ENCODE measurements at places on chromosomes 3 and 15.

- no peak for DNase-seq
Measured at GRCh38 chr3:95168526-95168925, 1105.7 kb downstream of the NSUN3 start.

DNA sequence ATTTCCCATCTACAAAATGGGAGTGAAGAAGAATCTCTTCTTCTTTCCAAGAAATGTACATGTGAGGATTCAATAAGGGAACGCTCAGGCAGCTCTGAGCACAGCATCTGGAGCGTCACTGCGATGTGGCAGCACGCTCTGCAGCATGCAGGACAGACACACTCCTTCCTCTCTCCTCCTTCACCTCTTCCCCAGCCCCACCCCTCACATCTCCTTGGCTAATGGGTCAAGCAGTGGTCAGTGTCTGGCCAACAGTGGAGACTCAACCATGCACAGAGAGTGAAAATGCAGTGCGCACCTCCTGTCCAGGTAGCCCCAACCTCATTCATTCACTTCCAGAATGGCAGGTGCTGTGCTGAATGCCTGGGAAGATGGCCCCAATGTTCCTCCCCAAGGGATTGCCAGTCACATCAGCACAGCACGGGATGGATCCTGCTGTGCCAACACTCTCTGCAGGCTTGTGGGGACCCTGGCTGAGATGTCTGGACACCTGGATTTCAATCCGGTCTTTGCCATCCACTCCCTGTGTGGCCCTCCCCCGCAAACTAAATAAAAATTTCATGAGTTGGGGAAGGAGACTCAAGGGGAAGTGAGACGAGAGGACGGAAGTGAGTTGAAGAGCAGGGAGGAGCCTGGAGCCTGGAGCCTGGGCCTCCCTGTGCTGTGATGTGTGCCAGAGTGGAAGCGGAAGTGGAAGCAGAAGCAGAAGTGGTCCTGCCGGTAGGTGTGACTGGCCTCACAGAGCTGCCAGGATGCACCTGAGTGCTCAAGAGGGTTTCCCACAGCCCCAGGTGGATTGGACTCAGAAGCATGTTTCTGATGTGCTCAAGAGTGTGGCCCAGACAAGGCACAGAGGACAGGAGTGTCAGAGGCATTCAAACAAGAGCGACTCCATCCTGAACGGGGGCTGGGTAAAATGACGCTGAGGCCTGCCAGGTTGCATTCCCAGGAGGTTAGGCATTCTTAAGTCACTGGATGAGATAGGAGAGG, 163.9 kb downstream of the SMAD6 start:
- DNase-seq = no peak

DNA sequence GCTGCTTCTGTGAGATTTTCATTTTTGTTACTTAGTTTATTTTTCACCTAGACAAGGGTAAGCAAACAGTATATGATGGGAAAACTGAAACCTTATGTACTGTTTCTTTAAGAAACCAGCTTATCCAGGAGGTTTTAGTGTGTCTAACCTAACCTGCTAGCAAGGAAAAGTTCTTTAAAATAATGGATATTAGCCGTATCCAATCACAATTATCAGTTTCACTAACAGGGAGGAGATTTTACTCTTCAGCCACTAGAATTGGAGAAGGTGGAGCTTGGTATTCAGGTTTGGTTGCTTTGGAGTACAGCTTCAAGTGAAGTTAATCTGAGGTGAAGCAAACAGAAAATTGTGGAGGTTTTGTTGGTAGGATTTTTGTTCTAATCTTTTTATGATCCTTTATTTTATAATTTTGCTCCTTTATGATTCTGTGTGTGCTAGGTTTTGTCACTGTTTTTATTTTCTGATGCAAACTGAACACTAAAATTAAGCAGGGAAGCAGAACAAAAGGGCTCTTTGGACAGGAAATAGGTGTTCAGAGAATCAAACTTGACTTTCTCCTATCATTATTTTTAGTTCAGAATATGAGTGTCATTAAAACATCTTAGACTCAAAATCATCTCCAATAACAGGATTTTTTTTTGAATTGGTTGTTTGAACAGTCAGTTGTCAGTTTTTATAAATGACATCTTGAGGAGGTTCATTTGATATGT, 13.0 kb downstream of the ZFAND6 start:
- peak; percentile 80 for DNase-seq

DNA sequence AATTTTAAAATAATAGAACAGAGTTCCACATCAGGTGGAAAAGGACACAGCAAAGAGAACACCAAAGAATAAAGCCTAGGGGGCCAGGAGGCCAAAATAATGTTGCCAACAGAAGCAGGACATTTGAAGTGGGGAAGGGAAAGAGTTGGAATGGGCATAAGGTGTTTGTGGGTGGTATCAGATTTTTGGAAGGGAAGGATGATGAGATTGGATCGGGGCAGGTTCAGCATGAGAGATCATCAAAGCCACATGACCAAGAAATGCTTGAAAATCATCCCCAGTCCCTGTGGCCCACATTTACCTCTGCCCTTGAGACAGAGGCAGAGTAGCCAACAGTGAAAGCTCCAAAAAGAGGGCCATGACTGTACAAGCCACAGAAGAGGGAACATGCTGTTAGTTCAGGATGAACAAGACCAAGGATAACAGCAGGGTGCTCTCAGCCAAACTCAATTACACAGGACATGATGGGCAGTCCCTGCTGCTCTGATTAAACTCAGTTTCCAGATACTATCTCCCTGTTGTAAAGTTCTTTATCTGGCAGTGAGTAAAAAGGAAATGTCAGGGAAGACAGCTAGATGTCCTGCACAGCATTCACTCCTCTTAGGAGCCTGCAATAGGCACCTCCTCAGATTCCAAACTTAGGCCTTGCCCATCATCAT, 32.5 kb downstream of the RAB27A start:
- no peak for DNase-seq

GRCh38 chr3:142888481-142889211, at the start of gene PCOLCE2:
PCOLCE2 (minus strand) TSS chr3:142889083; CDS start chr3:142888896, 187 bp downstream.
- peak; percentile 66 for DNase-seq

DNA sequence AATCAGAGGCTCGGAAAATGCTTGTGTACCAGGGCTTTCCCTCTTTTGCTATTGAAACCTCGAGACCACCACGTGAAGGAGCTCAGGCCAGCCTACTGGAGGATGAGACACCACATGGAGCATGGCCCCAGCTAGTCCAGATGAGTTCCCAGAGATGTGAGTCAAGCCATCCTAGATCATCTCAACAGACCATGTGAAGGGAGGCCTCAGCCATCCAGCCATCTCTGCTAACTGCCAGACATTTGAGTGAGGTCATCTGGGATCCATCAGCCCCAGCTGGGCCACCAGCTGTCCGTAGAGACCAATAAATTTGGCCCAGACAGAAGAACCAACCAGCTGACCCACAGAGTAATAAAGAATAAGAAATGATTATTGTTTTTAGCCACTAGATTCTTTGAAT, 62.8 kb upstream of the PROK2 start:
- no peak for DNase-seq

DNA sequence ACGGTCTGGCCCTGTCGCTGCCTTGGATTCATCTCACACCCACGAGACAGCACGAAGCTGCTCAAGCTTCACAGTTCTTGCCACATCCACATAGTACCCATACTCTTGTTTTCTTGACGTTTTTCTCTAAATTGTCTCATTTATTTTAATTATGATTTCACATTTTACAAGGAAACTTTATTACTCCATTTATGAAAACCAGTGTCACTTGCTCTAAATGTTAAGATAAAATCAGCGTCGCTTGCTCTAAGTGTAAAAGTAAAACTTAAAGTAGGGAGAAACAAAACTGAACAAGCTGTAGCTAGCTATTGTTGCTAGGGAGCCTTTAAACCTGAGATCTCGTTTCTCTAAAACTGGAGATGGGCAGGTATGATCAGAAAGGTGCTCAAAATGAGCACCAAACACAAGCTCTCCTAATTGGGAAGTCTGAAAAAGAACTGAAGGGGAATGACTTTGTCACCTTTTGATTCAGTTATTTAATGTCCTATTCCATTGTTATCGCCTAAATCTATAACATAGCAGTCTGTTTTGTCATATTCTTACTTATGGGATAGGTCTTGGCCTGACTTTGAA, 680 bp downstream of the IFT122 start:
- DNase-seq = no peak

GRCh38 chr3:52551118-52551517, 14.7 kb downstream of the UQCC5 start:
- no peak for DNase-seq

DNA sequence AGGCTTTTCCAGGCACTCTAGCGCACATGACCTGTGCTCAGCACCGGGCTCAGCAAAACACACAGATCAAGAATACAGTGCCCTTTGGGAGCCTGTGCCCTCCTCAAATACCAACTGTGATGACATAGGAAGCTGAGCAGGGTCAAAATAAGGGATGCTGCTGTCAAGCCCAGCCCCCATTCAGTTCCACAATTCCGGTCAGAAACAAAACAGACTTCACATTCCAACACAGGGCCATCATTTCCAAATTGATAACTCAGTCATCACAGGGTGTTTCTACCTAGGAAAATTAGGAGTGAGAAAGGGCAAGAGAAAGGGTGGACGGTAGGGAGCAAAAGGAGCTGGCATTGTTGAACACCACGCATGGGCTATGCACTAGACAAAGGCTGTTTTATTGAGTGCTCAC, 158.4 kb upstream of the CCDC54 start:
- DNase-seq = peak; percentile 3

DNA sequence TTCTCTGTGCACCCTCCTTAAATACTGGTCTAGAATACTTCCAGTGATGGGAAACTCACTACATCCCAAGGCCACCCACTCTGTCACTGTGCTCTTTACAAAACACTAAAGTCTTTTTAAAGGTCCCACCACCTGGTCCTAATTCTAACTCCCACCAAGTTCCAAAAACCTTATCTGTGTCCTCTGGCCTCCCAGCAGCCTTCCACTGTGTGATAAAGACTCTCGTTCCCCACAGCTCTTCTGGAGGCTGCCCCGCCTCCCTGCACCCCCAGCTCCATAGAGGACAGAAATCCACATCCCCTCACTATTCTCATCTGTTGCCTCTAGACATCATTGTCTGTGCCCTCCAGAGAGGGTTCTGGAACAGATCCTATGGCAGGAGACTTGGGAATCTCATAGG, 276.4 kb downstream of the FAM43A start:
- no peak for DNase-seq

- DNase-seq = peak; percentile 63
Measured at GRCh38 chr15:79432345-79433275, 474 bp downstream of the MINAR1 start.

DNA sequence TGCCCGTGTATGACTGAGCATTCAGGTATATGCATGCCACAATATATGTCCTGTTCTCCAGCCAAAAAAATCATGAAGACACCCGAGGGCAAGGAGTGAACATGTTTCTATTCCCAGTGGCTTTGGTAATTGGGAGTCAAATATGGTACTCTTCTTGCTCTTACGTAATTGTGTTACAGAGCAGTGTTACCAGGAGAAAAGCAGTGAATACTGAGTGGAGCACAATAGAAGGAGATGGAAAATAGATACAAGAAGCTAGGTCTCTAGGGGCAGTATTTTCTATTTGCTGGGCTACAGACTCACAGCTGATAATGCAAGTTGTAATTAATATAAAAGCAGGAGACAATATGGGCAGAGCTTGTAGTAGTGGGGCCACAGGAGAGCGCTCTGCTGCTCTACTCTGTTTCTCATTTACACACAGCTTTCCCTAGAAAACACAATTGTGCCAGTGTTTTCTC, 13.2 kb downstream of the MEIS2 start:
- no peak for DNase-seq

- DNase-seq = no peak
Measured at GRCh38 chr15:32864051-32864450, 146.2 kb downstream of the GREM1 start.

GRCh38 chr3:63015614-63016309, 140.5 kb upstream of the CADPS start:
- DNase-seq = no peak

GRCh38 chr3:128112357-128112968, 11.1 kb downstream of the RUVBL1 start:
- peak; percentile 43 for DNase-seq

DNA sequence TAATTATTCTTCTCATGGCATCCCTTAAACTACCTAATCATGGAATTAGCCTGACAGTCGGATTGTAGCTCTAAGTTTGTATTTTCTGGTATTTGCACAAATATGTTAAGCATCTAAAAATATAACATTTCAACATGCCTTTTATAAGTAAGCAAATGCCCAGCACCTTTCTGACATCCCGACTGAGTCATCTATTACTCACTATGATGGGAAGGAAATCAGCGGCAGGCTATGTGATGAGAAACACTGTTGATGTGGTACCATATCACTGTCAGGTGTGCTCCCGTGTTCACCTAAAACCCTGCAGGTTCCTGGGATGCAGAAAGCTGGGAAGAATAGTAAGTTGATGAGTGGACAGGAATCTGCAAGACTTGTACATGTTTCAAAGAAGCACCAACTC, 367.8 kb upstream of the IL12A start:
- DNase-seq = no peak

GRCh38 chr15:38761681-38762080, 197.1 kb upstream of the RASGRP1 start:
- DNase-seq = no peak

GRCh38 chr15:52348056-52348745, 52.6 kb upstream of the MYO5C start:
- DNase-seq = no peak

GRCh38 chr3:55122312-55122711, 194.5 kb upstream of the LRTM1 start:
- no peak for DNase-seq

- DNase-seq = no peak
Measured at GRCh38 chr3:170056710-170057454, 19.1 kb downstream of the GPR160 start.

GRCh38 chr3:156665291-156665690, 9.1 kb upstream of the TIPARP start:
- no peak for DNase-seq

- DNase-seq = no peak
Measured at GRCh38 chr3:115977866-115978265, 354.6 kb downstream of the GAP43 start.

DNA sequence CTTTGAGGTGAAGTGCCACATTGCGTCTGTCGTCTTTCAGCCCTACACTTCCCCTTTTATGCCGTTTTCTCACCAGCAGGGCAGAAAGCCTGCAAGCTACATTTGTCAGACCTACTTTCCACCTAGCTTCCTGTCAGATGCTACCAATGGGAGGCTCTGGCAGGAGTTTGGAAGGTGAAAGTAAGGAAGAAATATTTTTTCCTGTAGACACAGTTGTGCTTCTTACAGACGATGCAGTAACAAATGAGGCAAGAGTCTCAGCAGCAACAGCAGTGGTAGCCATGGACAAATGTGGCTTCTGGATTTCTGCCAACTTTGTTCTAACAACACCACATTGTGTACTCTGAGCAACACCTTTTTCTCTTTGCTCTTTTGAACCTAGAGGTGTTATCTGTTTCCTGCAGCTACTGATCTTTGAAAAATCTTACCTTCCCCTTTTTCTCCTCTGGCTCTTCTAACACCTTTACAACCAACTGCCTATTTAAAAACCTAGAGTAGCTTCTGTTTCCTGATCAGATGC, 70.6 kb upstream of the STT3B start:
- DNase-seq = peak; percentile 20

DNA sequence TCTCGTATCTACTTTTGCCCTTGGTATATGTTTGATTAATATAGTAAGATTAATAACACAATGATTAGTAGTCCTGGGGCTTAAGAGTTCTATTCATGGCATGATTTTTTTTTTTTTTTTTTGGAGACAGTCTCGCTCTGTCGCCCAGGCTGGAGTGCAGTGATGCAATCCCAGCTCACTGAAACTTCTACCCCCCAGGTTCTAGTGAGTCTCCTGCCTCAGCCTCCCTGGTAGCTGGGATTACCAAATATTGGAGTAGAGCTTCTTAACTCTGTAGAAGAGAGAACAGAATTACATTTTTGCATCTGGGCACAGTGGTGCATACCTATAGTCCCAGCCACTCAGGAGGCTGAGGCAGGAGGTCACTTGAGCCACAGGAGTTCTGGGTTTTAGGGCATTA, 58.9 kb downstream of the RAB7A start:
- no peak for DNase-seq

Measured in COR-L47 (cell line).